ENCODE measurements at places on chromosomes 1 and 21.
A peak's percentile ranks its signal among the peaks of the same experiment; 100 is the strongest.

DNA sequence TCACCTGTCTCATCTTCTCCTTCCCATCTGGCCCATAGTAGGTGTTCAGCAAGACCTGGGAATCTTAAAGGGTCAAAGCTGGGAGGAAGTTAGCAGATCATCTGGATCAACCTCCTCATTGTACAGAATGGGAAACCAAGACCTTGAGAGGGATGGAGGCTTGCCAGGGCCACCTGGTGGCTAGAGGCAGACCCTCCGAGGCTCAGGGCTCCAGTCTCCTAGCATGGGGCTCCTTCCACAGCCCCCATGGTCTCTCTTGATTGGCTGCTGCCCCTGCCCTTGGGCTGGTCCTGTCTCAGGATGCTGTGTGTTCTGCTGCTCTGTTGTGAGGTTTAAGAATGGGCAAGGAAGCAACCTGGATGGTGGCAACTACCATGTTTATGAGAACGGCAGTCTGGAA lies 68.7 kb upstream of the CNTN2 start:
- no peak for DNase-seq

GRCh38 chr21:46393941-46394594 lies 64.6 kb upstream of the DIP2A start:
- DNase-seq: no peak

- DNase-seq: no peak
Measured at GRCh38 chr1:226655251-226656163, 83.6 kb downstream of the ITPKB start.

GRCh38 chr1:96059736-96060135 lies 661.8 kb upstream of the PTBP2 start:
- no peak for DNase-seq

DNA sequence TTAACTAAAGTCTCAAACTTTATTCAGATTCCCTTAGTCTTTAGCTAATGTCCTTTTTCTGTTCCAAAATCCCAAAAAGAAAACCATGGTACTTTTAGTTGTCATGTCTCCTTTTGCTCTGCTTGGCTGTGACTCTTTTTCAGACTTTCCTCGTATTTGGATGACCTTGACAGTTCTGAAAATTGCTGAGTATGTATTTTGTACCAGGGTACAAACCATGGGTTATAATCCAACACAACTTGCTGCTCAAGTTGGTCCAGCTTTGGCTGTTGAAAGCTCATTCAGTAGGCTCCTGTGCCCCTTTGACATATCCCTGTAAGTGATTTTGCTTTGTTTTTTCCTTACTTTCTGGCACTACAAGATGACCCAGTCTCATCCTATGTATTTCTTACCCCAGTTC lies 51.7 kb downstream of the PALMD start:
- no peak for DNase-seq

- no peak for DNase-seq
Measured at GRCh38 chr1:243982447-243983018, 68.5 kb upstream of the ZBTB18 start.

GRCh38 chr1:30723331-30723755 lies at the start of gene MATN1:
TSS of gene MATN1 (minus strand) at chr1:30723585. CDS start at chr1:30723551, 34 bp downstream.
- DNase-seq: no peak

DNA sequence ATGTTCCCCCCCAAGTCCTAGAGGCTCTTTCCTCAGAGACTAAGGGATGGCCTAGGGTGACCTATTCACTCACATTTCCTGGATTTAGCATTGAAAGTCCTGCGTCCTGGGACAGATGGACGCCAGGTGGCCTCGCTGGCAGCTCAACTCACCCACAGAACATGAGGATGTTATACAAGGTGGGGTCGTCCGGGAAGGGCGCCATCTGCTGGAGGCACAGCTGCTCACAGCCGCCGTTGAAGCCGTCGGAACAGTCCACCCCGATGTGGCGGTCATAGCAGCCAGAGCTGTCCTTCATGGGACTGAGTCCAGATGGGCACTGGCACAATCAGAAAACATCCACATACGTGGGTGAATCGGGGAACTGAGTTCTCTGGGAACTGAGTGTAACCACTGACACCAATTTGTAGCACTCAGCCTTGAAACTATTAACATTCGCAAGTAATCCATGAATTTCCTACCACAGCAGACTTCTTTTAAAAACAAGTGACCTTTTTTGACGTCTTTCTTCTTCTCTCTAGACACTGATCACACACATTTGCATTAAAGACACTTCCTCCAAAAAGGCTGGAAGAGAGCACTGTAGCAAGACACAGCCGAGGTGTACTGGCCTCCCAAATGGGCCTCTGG lies 215.4 kb downstream of the ASTN1 start:
- no peak for DNase-seq

DNA sequence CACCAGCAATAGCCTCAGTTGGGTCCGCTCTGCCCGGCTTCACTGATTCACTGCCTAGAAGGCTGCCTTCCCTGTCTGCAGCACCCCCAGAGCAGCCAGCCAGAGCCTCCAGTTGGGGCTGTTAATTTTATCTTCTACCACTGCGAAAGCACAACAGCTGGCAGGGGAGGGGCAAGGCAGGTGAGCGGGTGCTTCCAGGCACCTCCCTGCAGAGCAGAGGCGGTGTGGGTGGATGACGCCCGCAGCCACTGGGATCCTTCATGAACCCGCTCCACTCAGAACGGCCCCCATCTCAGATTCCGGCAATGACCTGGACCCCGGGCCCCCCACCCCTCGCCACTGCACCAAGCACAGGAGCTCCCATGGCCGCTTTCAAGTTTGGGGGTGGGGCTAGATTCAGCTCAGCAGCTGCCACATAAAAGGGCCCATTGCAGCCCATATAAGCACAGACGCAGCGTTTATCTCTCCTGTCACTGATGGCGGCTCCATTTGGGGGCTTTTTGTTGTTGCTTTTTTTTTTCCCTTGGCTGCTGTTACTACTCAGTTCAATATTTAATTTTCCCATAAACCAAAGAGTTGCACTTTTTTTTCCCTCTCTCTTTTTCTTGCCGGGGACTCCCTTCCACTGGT lies 128.0 kb upstream of the KLHDC7A start:
- no peak for DNase-seq

- no peak for DNase-seq
Measured at GRCh38 chr21:15947677-15948076, 217.9 kb downstream of the USP25 start.

GRCh38 chr1:30756545-30757351 lies 826 bp downstream of the LAPTM5 start:
- peak; percentile 56 for DNase-seq

DNA sequence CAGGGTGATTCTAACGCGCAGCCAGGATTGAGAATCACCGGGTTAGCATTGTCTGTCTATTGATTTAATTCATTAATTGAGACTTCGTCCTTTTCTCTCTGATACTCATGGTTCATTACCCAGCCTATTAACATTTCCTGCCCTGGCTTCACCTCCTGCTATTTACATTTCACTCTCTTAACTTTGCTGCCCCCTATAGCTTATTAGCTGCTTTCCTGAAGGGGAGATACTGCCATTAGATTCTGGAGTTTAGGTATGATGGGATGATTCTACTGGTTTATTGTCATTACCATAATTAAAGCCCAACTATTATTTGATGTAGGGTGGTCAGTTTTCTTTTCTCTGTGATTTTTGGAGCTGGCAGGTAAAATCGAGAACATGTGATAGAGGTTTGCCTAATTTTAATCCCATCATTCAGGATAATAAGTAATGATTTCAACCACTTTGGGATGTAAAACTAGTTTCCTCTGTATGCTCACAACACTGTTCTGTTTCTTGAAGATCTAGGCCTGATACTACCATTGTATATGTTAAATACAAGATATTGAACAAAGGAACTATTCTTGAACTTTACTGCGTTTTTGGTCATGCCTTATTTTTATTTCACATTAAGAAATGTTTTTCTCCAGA lies 6.4 kb downstream of the PPP2R5A start:
- no peak for DNase-seq

- no peak for DNase-seq
Measured at GRCh38 chr1:244647819-244648218, 5.1 kb upstream of the DESI2 start.

DNA sequence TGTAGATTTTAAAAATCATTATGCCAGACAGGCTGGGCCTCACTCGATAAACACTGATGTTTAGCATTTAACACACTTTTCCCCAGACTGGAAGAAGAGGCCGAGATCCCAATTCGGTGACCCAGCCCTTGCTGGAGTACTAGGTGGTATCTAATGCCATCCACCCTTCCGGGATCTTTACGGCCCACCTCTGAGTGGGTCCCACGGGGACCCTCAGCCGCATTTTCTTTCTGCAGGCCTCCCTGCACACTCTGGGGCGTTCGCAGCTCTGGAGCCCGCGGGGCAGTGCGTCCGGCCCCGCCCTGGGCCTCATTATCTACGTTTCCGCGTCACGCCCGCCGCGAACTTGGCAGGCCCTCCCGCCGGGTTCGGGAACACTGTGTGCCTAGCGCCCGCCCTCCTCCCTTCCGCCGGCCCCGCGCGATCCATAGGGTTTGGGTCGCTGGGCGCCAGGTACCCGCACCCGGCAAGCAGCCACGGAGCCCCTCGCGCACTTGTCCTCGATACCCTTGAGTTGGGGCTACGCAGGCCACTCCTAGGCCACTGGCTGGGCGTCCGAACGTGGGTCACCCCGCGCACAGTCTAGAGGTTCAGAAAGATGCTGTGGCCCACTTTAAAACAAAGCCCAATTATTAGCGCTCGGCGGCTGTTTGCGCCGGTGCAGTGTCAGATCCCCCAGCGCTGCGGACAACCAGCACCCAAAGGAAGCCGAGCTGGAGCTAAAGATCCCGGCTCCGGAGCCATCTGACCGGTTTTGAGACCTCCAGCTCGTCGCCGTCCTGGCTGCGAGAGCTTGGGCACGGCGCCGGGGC lies 950 bp upstream of the EVA1C start:
- DNase-seq: peak; percentile 55

DNA sequence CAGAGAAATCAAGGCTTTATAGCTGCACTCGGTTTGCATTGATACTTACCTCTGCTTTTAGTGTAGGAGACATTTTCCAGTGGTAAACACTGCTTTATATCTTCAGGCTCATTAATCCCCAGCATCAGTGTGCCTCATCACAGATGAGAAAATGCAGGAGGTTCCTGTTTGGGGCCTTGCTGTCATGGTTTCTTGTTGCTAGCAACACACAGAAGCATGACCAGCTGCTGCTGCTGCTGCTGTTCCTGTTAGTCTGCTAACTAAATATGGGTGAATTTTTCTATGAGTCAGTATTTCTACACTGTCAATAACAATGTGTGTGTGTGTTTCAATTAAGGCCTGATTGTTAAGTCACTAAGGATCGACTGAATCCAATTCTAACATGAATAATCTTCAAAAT lies 85.8 kb upstream of the RGS1 start:
- no peak for DNase-seq

- no peak for DNase-seq
Measured at GRCh38 chr21:32340863-32341848, 42.5 kb downstream of the MRAP start.

DNA sequence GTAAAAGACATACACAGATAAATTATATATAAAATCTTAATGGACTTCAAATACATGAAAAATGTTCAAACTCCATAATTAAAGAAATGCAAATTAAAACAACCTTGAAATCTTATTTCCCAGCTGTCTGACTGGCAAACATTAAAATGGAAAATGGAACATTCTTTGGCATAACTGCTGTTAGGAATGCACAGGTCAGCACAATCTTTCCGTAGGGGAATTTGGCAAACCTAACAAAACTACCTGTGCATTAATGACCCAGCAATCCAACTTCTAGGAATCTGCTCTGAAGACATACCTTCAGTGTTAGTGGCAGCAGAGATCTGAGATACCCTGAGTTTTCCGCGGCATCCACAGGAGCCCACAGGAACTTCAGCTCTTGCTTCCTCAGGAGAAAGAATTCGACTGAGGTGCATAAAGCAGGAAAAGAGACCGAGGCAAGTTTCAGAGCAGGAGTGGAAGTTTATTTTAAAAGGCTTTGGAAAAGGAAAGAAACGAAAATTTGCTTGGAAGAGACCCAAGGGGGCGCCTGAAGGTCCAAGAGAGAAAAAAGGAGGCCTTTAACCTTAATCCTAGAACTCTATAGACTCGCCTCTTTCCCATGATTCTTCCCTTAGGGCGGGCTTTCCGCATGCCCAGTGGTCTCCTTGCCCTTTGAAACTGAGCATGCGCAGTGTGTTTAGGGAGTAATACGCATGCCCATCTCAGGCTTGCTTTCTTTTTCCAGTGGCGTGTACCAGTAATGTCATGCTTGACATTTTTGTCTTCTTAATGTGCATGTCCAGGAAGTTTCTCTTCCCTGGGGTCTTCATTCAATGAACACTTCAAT lies 24.8 kb downstream of the LYPD8 start:
- no peak for DNase-seq

DNA sequence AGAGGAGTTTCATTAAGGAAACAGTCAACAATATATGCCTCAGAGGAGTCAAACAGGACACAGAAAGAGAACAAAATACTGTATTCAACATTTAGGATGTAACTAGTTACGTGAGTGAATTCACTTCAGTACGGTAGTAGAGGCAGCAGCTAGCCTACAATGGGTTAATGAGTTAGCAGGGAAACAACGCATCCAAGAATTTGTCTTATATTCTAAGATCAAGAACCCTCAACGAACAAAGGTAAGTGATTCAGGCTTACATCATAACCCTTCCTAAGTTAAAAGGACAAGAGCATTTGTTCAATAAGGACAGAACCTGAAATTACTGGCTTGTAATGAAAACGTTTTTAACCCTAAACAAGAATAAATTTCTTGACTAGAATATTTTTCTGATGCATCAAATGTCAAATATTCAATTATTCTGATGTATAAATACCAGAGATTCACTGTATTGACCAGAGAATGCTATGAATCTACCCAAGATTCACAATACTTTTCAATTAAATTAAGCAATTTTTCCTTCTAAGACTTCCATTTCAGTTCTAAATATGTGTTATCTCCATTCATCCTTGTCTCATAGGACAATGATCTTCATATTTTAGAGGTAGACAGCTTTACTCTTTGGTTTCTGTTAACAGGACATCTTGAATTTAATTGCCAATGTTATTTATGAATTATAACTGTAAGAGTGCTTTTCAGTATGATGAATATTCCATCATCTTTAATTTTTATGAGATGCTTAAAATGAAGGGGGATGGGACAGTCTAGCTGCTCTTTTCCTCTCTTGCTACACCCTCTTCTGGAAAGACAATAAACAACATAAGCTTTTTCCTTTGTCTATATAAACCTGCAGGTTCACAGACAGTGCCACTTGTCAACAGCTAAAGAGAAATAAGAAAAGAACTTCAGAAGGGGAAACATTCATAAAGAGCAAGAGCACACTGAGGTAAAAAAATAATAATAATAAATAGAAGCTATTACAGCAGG lies 209.5 kb downstream of the SMYD3 start:
- no peak for DNase-seq

- no peak for DNase-seq
Measured at GRCh38 chr1:153933430-153933829, 10.7 kb upstream of the GATAD2B start.

DNA sequence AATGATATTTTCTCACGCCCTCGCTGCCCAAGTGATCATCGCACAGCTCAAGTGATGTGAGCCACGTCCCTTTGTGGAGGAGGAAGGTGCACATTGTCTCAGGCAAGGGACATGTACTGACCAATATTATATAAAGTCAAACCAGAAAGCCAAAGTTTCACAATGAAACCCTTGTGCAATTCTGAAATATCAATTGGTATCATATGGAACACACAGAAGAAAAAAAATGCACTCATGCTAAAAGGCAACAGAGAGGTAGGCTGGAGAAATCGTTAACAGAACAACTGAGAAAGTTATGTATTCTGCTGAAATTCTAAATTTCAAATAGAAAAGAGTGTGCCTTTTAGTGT lies 1.9 kb downstream of the JAM2 start:
- no peak for DNase-seq
